ENCODE measurements at places on chromosomes 11 and 22.

- ATAC-seq, result no peak
These were observed 17.1 kb downstream of the APOBEC3H start for GRCh38 chr22:39114112-39114511.

GRCh38 chr11:133841279-133842043, 3.9 kb downstream of the SPATA19 start:
- no peak for ATAC-seq

DNA sequence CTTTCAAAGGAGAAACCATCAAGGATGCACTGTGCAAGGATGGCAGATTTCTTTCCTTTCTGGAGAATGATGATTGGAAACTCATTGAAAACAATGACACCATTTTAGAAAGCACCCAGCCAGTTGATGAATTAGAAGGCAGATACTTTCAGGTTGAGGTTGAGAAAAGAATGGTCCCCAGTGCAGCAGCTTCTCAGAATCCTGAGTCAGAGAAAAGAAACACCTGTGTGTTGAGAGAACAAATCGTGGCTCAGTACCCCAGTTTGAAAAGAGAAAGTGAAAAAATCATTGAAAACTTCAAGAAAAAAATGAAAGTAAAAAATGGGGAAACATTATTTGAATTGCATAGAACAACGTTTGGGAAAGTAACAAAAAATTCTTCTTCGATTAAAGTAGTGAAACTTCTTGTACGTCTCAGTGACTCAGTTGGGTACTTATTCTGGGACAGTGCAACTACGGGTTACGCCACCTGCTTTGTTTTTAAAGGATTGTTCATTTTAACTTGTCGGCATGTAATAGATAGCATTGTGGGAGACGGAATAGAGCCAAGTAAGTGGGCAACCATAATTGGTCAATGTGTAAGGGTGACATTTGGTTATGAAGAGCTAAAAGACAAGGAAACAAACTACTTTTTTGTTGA, 9.8 kb downstream of the FAM111A start:
- ATAC-seq, result no peak

GRCh38 chr22:42630901-42631602, 9.3 kb downstream of the ATP5MGL start:
- ATAC-seq, result no peak

DNA sequence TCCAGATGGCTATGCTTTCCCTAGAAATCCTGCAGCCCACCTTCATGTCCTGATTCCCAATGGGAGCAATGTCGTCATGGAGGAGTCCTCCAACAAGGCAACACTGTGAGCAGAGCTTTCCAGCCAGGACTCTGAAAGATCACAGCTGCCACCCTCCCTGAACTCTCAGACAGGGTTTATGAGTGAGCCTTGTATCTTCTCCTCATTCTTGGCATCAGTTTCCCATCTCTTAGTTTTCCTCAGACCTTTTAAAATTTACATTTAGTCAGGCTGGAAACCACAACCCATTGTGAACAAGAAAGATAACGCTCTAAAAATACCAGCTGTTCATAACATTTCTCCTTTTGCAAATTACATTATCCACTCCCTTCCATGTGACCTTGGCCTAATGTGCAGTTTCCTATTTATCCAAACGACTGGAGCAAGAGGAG, 15.6 kb upstream of the LYVE1 start:
- ATAC-seq, result no peak

GRCh38 chr22:30922151-30922611, 46.4 kb downstream of the MORC2 start:
- peak; percentile 44 for ATAC-seq

DNA sequence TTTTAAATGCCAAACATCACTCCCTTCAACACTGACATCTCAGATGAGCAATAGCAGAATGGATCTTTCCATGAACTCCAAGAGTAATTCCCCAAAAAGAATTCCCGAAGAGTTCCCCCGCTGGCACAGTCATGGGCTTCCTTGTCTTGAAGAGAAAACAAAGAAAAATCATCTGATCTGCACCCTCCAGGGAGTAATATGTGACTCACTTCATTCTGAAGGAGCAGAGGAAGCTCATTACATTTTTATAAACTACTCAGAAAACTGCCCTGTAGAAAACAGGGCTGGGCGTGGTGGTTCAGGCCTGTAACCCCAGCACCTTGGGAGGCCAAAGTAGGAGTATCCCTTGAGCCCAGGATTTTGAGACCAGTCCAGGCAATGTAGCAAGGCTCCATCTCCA, 35.7 kb downstream of the CELSR1 start:
- ATAC-seq, result peak; percentile 53

- ATAC-seq, result no peak
These were observed 51.6 kb downstream of the GRAMD1B start for GRCh38 chr11:123481640-123482039.

- ATAC-seq, result no peak
These were observed 132.2 kb upstream of the CTSC start for GRCh38 chr11:88469561-88470225.

GRCh38 chr11:62402960-62403730, 15.7 kb upstream of the SCGB1A1 start:
- no peak for ATAC-seq

DNA sequence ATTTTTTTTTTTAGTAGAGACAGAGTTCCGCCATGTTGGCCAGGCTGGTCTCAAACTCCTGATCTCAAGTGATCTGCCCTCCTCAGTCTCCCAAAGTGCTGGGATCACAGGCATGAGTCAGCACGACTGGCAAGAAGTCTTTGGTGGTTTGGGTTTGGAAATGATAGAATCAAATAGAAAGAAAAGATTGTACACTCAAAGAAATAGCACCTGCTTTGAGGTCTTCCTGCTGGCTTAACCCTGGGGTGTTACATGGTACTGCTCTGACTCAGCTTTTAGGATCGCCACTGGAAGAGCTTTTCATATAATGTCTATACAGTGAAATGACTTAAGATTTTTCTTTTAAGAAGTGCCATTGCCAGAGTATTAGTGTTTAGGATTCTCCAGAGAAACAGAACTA, 50.2 kb downstream of the JAM3 start:
- ATAC-seq, result no peak

DNA sequence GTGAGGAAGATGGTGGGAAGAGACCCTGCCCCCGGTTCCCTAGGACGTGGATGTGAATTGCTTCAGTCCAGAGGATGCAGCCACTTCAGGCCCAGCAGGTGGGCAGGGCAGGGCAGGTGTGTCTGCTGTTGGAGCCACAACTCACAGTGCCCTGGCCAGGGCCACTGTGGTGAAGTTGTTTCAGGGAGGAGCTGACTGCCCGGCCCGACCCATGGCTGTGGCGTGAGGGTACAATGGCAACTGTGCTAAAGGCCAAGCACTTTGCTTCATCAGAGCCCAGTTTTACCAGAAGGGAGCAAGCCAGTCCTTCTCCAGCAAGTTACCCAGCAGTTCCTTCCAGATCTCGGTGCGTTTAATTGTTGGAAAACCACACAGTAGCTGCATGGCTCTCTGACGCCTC, 1174.4 kb downstream of the BRD1 start:
- no peak for ATAC-seq

- ATAC-seq, result no peak
These were observed 525.6 kb downstream of the BRD1 start for GRCh38 chr22:49302150-49302460.

GRCh38 chr11:128981254-128981653, 38.6 kb upstream of the TP53AIP1 start:
- ATAC-seq, result no peak

- ATAC-seq, result peak; percentile 81
These were observed 72.6 kb downstream of the HIPK3 start for GRCh38 chr11:33329705-33330329.

- no peak for ATAC-seq
These were observed 27.0 kb upstream of the HIKESHI start for GRCh38 chr11:86274999-86275398.

DNA sequence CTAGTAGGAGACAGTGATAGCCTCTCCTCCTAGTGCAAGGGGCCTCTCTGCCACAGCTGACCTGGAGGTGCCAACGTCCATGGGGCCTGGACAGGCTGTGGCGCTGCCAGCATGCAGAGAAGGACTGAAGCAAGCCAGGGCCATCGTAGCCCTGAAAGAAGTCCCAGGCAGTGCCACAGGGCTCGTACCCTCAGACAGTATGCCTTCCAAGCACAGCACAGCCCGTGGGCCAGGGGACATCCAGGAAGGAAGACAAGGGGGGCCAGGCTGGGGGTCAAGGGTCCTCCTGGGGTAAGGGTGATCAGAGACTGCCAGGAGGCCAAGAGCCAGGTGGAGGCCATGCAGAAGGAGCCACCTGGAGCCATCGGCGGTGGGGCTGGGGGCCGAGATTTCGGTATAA, 20.4 kb upstream of the MOB2 start:
- ATAC-seq, result no peak

DNA sequence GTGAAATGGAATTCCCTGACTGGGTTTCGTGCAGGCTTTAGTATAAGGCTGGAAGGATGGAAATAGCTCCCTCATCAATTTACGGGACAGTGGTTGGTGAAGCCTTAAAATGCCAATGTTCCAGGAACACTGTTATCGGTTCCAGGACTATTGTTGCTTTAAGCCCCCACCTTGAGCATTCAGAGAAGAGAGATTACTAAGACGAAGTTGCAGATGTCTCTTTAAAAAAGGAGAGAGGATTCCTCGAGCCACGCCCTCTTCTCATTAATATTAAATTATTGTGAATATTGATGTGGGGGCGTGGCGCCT, 195 bp upstream of the CREB3L1 start:
- ATAC-seq, result no peak

DNA sequence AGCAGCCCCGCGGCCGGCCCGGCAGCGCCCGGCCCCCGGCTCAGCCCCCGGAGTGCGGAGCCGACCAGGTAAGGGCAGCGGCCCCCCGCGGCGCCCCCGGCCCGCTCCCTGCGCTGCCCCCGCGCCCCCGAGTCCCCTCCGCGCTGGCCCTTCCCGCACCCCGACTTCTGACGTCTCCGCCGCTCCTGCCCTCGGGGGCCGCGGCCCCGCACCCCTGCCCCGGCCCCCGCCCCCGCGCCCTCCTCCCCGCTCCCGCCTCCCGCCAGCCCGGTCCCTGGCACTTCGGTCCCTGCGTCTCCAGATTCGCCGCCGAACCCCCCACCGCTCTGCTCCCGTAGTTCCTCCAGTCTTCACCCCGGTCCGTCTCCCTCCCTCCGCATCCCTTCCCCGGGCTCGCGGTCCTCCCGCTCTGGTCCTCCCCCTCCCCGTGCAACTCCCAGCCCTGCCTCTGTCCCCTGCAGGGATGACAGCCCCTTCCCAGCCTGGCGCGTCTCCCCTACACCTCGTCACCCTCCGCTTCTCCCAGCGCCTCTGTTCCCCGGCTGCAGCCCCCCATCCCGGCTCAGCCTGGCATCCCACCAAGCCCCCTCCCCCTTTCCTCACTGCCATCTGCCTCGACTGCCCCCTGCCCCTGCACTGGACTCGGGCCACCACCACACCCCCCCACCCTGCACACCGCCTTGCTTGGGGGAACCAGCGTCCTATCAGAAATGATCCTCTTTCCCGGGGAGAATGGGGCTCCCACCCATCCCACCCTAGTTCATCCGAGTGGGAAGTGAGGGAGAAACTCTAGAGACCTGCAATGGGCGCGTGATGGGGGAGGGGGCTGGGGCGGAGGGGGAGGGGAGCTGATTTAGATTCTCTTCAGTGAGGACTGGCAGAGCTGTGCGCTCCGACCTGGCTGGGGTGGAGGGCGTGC, 531 bp downstream of the GRIK4 start:
- ATAC-seq, result no peak

DNA sequence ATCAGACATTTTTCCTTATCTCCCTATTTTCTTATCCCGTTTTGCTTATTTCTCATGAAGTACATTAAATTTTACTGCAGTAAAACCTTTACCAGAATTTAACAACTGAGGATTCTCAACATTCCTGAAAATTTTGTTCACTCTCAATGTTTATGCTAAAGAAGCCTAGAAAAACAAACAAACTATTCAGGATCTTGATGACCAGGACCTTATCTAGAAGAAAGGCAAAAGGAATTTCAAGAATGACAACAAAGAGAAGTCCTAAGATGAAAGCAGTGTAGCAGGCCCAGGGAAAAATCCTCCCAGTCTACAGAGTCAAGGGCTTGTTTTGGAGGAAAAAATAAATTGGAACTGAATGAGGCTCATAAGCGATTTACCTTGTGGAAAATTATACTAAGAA, 283.3 kb upstream of the ARHGAP42 start:
- no peak for ATAC-seq

- peak; percentile 38 for ATAC-seq
These were observed 896.9 kb downstream of the KCNA4 start for GRCh38 chr11:29119707-29120618.

- no peak for ATAC-seq
These were observed 5.1 kb downstream of the FOLR3 start for GRCh38 chr11:72140661-72141060.

GRCh38 chr11:90428836-90429235, 206.0 kb upstream of the CHORDC1 start:
- ATAC-seq, result no peak

DNA sequence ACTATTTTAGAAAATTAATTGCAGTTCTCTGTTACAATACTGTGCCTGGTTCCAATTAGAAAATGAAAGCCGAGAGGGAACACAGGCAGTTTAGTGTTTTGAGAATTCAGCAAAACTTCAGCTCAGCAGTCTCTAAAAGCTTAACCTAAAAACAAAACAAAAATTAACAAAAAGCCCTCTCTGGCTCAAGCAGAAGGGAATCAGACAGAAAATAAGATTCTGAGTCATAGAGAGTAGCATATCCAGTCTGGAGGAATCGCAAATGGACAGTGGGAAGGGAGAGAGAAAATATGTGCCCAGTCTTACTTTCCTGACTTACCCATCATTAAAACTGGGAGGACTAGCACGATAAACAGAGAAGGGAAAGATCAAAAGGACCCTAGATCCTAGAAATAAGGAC, 38.1 kb upstream of the CHRM4 start:
- no peak for ATAC-seq

DNA sequence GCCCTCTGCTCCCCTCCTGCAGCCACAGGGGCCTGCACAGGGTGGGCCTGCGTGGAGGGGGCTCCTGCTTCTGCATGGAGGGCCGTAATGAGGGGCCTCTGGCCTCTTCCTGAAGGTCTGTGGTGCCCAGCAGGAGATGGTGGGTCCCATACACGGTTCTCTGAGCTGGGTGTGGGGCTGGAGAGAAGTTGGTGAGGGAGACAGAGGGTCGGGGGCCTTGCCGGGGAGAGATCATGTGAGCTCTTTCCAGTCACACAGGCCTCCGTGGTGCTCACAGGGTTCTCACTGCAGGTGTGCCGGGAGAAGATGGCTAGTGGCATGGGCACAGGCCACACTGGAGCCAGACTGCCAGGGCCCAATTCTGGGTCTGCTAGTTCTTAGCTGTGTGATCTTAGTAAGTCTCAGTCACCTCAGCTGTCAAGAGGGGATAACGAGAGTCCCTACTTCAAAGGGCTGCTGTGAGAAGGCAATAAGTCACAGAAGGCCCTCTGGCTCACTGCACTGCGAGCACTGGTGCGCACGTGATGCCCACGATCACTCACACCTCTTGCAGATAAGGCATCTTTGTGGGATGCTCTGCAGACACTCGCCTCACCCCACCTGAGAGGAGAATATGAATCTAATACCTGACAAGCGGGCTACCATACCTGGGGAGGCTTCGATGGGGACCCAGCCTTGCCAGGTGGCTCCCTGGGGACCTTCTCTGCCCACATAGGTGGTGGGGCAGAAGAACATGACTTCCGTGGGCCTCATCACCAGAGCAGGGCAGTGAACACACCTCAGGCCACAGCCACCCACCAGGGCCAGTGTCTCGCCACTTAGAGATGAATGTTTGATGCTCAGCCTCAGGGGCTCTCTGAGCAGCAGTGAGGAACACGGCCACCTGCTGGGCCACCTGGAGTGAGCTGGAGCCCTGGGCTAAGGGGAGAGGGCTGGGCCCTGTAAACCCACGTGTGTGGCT, 14.5 kb downstream of the KCNC1 start:
- ATAC-seq, result no peak

All from esophagus mucosa (tissue), 1 donor.